SK-N-SH treated with all-trans-retinoic acid at 6 μM for 48 hours (cell line): ENCODE measurements at places on chromosomes 16 and 17.

DNA sequence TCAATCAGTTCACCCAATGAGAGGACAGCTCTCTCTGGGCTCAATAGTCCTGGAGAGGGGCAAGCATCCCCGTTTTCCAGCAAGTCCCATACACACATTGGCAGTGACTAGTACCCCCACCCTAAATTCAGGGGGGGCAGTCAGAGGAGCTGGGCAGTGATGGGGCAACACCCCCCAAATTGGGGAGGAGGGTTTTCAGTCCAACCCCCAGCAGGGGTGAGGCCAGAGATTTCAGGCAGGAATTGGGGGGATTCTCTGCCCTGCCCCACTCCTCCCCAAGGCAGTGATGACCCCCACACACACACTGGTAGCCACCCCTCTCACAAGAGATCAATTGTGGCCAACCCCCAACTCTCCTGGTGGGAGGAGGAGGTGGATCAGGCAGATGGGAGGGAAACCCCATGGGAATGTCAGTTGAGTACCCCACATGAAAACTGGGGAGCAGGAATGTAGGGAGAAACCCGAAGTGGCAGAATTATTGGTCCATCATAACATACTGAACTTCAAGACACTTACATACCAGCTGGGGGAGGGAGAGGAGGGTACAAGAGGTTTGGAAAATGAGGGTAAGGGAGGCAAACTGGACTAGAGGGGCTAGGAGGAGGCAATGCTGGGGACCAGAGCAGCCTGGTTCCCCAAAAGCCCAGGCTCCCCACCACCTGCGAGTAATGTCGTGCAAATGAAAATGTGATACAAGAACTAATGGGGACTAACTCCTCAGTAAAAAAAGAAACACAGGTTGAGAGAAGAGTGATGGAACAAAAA, 3.1 kb downstream of the VAMP2 start:
- no peak for ATAC-seq

DNA sequence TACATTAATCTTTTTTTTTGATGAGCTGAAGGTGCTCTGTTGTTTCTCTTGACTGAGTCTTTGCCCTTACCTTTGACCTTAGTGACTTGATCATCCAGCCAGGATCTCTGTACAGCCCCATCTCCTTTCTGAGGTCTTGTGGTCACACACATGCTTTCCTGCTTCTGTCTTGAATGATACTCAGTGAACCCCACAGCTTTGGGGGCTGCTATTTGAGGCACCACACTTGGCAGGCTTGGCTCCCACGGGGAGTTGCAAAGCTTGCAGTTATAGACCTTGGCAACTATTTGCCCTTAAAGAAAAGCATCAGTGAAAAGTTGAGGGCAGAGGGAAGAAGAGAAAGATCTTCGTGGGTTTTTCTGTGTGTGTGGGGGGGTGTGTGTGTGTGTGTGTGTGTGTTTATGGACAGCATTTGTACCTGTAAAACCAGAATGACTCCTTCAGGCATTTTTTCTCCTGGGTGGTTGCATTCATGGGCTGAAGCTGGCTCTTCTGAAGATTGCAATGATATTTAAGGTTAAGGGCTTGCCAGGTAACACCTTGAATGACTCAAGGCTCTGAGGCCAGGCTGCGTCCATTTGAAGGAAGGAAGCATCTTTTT, 101.6 kb downstream of the MSI2 start:
- no peak for ATAC-seq

GRCh38 chr17:82245134-82246039, 16.5 kb downstream of the SLC16A3 start:
- no peak for ATAC-seq

GRCh38 chr17:55549140-55549539, 37.9 kb upstream of the SMIM36 start:
- peak; percentile 66 for ATAC-seq

DNA sequence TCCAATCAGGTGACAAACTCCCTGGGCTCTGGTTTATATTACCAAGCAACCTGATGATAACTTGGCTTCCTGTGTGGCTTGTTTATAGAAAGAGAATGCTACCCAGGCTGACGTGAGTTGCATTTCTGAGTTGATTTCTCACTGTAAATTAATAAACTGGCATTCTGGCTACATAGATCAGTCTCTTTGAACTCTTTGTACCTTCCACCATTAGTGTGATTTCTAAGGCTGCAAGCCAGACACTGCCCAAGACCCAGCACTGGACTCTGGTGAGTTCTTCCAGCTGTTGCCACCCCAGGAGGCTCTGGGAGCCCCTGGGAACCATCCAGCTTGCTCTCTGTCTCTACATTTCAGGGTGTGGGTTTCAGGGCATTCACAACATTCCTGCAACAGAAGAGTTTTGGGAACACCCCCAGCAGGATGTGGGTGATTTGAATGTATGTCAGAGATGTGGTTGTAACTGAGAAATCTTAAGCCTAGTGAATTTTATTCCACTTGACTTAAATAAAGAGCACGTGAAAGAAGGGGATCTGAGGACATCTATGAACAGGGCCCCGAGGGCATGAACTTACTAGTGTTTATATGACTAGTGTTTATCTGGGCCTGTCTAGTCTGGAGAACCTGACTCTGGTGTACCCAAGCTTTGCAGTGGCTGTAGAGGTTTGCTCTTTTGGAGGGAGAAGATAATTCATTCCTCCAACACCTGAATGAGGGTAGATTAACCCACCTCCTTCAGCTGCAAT, 30.3 kb upstream of the LRRC37A start:
- peak; percentile 52 for ATAC-seq

DNA sequence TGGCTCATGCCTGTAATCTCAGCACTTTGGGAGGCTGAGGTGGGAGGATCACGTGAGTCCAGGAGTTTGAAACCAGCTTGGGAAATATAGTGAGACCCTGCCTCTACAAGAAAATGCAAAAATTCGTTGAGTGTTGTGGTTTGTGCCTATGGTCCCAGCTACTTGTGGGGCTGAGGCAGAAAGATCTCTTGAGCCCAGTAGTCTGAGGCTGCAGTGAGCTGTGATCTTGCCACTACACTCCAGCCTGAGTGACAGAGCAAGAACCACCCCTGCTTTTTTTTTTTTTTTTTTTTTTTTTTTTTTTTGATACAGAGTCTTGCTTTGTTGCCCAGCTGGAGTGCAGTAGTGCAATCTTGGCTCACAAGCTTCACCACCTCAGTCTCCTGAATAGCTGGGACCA, 34.0 kb downstream of the ITGB3 start:
- no peak for ATAC-seq

GRCh38 chr17:80717720-80718083, 173.1 kb downstream of the RPTOR start:
- ATAC-seq: no peak

GRCh38 chr17:78781104-78781892, 775 bp downstream of the CYTH1 start:
- peak; percentile 50 for ATAC-seq

GRCh38 chr16:8890549-8890921, 8.4 kb downstream of the LITAFD start:
- ATAC-seq: no peak

DNA sequence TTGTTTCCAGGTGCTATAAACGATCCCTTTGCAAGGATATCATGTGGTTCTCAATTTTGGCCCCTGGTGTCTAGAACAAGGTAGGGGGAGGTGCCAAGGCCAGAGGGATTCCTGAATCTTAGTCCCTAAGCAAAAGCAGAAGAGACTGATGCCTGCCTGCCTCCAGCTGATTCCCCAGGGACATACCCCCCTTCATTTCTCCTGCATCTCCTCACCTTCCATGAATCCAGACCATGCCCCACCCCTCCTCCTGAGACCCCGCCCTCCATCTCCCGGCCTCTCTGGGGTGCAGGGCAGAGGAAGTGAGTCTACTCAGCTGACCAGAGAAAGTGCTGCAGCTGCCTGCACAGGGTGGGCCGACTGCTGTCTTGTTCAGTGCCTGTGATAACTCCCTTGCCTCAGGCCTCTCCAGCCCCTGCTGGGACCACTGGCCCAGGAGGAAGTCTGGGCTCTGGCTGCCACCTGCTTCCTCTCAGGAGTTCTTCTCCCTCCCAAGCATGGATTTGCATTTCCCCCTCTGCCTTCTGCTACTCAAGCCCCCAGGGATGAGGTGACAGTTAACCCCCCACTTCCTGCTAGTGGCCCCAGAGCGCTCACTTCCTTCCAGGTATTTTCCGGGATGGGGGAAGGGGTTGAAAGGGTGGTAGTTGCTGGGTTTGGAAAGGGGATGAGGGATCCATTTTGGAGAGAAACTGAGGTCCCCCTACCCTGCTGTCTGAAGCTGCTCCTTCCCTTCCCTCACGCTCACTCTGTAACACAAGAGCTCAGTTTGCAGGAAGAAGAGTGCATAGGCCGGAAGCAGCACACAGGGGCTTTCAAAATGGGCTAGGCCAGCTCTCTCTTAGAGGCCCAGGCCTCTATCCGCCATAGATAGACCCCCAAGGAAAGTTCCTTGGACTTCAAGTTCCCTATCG, 10.5 kb upstream of the TSPOAP1 start:
- peak; percentile 35 for ATAC-seq

DNA sequence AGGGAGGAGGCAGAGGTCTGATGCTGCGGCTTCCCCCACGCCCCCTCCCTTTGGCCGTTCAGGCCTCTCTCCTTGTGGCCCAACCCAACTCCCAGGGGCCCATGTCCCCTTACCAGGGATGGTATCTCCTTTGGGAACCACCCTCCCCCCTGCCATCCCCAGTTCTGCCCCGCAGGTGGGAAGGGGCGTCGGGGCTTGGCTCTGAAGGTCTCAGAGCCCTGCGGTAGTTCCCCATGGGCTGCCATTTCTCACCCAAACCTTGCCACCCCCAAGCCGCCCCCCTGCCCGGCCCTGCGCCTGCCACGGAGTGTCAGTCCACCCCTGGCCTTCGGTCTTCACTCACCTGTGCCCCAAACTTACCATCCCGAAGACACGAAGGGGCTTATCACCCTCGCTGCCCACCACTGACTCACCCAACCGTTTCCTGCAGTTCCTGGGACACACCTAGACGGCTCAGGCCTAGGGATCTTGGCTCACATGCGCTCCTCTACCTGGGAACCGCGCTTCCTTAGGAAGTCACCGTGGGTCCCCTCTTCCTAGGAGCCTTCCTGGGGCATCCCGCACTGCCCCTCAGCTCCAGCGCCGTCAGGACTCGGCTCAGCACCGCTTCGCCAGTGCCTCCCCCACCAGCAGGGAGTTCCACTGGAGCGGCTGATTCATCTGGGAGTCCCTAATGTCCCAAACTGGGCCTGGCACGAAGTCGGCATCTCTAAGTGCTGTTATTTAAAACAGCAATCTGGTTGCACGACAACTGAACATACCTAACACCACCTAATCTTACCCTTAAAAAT, 1.1 kb upstream of the DOC2A start:
- ATAC-seq: no peak

DNA sequence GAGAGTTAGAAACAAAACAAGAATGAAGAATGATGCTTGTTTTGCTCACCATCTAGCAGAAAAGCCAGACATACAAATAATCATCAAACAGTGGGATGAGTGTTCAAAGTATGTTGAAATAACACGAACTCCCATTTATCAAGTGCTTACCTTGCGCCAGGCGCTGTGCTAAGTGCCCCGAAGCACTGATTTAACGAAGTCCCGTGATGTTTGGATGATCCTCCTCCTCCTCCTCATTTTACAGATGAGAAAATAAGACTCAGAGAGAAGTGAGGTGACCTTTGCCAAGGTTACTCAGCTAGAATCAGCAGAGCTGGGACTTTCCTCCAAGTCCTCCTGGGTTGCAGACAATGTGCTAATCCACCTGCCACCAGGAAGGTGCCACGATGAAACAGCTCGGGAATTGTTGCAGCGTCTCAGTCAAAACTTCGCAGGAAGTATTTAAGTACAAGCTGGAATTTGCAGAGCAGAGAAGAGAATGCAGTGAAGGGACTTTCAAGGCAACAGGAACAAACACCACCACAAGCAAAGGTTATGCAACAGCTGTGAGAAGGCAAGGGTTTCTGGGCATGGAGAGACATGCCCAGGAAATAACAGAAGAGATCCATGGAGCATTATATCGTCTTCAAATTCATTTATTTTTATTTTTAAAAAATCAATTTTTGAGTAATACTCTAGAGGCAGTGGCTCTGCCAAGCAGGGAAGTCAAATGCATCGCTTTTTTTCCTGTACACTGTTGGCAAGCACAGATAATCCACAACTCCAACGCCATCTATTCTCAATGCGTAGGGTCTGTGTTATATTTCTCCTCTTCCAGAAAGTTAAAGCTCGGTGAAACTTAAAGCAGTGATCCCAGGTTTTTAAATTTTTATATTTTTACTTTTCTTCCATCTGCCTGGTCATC, 11.1 kb downstream of the PRCD start:
- no peak for ATAC-seq

GRCh38 chr17:80316431-80316830, 55.8 kb downstream of the RNF213 start:
- ATAC-seq: peak; percentile 42

DNA sequence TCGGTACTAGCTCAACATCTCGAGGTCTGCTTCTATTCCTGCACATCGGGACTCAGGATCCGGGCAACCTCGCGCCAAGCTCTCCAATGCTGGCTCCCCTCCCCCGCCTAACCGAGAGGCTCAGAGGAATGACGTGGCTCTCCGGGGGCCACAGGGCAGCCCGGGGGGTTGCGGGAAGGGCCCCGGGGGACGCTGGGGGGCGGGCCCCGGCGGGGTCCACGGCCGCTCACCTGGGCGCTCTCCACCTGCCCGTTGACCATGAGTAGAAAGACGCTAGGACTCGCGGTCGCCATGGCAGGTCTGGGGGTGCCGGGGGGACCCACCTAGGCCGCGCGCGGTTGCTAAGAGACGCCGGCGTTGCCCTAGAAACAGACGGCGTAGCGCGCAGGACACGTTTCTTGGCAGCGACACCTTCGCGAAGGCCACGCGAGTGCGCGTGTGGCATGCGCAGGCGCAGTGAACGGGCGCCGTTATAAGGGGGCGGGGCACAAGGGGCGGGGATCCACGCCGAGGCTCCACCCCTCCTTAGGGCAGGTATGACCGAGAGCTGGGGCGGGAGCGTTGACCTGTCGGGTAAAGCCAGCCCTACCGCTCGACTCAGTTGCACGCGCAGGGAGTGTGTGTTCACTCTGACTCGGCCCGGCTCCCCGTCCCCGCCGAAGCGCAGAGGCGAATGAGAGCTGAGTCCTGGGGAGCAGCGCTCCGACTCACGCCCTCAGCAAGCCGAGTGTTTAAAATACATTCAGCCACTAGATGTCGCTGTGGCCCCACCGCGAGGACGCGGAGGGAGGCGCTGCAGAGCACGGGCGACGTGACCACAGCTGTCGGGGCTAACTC, at the start of gene B9D1:
Gene B9D1, minus strand, starts transcription at position 447 of the 837 bp plus-strand sequence. Its CDS starts 154 bp downstream, at position 293.
- ATAC-seq: peak; percentile 93

- no peak for ATAC-seq
Observed at GRCh38 chr17:77240976-77241375, 100.2 kb downstream of the SEC14L1 start.

DNA sequence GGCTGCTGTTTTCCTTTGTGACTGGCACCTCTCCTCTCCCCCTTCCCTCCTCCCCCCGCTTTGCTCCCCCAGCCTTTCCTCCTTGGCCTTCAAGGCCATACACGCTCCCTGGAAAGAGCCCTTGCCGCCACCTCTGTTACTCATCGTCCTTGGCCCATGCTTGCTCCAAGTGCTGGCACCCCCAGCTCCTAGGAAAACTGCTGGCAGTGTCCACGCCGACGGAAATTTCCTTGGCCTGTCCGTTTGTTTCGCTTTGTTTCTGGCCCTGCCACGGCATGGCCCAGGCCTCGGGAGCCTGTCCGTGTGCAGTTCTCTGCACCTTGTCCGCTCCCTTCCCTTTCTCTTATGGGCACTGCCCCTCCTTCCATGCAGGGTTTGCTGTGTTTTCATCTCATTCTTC, 18.0 kb downstream of the CA5A start:
- ATAC-seq: no peak
